ENCODE measurements at places on chromosomes 2 and 18. TPM values are rescaled to one million over a fixed set of nuclear protein-coding genes. Genes with fewer than 3 reads are reported as not detected.

ERFE gene
- polyA plus RNA-seq: not detected

SLC16A14 gene
- 0.87 TPM for polyA plus RNA-seq

INPP5D gene
- polyA plus RNA-seq: 3.6 TPM

PLA2R1 gene
- 1.7 TPM for polyA plus RNA-seq

CNDP1 gene
- polyA plus RNA-seq: 0.12 TPM

LRP1B gene
- polyA plus RNA-seq: 0.15 TPM

EML6 gene
- polyA plus RNA-seq: 0.22 TPM

DNA sequence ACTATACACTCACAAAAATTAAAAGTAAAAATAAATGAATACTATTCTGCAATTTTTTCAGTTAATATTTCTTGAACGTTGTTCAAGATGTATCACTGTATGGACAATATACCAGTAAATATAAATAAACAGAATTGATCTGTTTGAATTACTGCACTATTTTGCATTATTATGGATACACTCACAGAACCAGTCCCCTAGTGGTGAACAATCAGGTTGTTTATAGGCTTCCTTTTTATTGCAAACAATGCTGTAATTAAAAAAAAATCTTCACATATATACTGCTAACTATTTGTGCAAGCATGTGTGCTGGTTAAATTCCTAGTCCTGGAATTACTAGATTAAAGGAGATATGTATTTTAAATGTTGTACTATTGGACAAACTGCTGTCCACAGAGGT lies 306.0 kb downstream of the FBXO15 start:
- no peak for DNase-seq

- no peak for DNase-seq
Measured at GRCh38 chr18:63292831-63293683, 26.5 kb downstream of the BCL2 start.

DNA sequence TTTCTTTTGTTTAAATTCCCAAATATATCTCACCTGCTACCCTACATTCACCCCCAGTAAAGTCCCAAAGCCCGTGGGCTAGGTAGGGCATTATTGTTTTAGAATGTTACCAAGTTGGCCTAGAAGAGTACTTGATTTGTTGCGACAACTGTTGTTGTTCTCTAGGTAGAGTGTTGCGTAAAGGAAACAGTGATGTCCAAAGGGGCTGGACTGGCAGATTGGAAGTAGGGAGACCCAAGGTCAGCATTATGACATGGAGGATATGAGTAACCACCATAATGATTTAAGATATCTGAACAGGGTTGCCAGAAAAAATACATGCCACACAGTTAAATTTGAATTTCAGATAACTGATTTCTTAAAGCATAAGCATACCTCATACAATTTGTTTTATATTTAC lies 39.2 kb downstream of the SCN1A start:
- no peak for DNase-seq

DNA sequence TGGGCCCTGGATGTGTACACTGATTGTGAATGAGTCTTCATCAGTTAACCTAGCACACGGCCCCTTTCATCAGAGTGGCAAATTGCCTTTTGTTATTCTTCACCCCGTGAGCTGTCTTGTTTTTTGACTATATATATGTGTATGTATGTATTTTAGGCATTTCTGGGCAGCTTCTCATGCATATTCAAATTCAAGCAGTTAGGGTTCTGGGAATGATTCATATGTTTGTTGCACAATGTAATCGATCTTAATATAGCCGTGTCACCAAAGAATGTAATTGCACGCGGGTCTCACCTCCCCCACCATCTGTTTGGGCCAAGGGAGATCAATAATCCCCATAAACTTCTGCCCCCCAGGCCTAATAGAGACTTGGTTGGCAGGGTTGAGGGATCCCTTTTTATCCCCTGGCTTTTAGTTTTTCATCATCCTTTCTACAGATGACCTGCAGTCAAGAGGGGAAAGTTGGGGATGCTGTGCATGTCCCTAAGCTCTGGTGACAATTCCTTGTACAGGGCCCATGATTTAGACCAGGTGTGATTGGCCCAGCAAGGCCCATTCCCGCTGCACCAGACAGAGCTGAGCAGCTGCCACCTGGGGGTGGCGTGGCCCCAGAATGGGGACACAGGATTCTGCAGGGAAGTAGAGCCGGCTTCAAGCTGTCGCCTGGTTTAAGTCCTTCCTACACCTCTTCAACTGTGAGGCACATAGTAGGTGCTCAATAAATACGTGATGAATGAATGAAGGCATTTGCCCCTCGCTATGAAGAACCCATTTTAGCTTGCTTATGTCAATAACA lies 19.2 kb downstream of the KCNF1 start:
- no peak for DNase-seq

DNA sequence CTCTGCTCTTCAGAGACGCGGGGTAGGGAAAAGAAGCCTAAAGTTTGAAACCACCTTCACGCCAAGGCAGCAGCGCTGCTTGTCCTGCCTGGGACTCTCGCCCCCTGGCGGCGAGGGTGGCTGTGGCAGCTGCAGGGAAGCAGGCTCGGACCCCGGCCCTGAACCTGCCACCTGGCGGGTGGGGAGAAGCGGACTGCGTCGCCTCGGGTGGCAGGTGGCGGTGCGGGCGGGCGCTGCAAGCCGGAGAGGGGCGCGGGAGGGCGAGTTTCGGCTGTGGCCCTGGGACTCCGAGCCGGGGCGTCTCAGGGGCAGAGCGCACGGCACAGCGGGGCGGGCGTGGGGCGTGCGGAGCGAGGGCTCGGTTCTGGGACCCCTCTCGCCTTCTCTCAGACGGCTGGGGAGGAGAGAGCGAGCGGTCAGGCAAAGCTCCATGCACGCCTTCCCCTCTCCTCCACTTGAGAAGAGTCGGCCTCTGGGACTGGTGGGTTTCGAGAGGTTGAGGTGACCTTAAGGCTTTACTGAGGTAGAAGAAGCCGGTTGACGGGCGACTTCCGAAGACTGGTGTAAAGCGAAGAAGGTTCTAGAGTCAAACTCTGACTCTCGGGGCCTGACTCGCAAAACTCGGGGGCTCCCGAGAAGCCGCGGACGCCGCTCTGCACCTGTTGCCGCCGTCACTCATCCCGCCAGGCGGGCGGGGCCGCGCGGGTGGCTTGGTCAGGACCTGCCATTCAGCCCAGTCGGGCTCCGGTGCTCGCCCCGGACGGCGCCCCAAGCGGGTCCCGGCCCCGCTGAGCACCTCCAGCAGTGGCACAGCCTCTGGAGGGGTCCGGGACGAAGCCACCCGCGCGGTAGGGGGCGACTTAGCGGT lies 1.1 kb upstream of the BOLL start:
- DNase-seq: peak; percentile 33

DNA sequence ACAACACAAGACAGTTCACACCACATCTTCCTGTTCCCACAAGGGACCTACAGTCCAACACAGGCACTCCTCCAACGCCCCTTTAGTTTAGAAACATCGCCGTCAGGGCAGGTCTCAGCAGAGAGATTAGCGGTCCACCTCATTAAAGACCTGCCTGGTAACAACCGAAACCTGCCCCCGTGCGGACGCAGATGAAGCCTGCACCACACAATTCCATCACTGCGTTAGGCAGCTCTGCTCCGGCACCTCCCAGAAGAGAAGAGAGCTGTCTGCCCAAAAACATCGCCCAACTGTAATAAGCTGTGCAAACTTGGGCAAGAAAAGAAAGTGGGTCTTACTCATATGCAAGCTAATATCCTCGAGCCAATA lies 32.7 kb downstream of the ZNF516 start:
- DNase-seq: no peak

DNA sequence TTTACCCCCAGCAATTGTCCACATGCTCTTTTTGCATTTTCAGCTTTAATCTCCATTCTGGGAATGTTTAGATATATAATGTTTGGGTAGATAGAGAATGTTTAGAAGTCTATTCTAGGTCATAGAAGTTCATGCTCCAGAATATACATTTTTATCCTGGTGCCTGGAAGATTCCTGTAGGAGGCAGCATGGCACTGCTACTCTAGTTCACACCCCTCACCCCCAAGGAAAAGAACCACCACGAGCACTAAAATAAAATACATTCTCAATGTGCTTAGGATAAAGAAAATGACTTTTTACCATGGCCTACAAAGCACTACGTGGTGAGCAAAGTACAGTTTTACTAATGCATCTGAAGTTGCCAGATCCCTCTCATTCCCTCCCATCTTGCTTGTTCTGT lies 53.8 kb downstream of the MYO1B start:
- no peak for DNase-seq

GRCh38 chr18:45817543-45817942 lies 7.9 kb upstream of the SIGLEC15 start:
- DNase-seq: no peak

DNA sequence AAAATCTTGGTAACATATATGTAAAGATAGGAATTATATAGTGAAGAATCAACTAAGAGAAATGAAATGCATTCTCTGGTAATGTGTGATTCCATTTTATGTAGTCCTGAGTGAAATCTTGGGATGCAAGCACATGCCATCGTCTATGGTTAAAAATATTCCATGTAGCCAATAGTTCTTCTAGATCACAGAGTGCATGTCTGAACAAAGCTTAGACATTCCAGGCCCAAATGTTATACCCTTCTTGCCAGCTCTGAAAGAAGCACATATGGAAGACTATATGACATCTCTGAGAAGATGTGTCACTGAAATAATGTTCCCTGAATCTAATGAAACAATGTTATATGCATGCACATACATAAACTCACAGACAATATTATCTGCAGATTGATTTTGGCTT lies 92.3 kb upstream of the TFPI start:
- no peak for DNase-seq

Data from heart right ventricle (tissue), 16 donors.